ENCODE measurements at places on chromosomes 3 and 15.
A peak's percentile ranks its signal among the peaks of the same experiment; 100 is the strongest.

DNA sequence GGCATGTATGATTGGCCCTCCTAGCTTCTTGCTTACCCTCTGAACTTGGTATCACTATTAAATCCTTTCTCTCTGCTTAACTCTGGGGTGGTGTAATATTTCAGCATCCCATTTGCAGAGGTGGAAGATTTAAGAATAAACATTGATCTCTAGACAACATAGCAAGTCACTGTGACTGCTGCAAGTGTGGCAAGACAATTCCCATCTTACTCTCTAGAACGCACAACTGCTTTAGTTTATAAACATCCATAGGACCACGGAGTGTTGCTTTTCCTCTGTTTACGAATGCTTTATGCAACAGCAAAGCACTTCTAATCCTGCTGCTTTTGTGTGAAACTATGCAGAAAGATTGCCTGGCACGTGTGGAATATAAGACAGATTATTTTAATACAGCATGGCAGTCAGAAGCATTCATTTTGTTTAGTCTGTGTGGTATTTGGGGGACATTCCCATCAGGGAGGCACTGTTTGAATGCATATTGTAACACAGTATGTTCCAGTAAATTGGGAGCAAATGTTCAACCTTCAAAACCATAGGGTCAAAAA is 338.9 kb upstream of the TMCO5A start:
- no peak for DNase-seq

DNA sequence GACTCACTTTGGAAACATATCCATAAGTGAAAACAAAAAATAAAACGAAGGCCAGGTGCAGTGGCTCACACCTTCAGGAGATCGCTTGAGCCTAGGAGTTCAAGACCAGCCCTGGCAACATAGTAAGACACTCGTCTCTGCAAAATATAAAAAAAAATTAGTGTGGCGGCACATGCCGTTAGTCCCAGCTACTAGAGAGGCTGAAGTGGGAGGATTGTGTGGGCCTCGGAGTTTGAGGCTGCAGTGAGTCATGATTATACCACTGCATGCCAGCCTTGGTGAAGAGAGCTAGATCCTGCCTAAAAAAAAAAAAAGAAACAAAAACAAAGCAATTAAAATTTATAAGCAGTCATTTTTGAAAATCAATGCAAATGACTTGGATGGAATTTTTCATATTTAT is 54.7 kb upstream of the NANOGP8 start:
- DNase-seq: no peak

GRCh38 chr15:92306663-92307062 is 87.0 kb upstream of the ST8SIA2 start:
- DNase-seq: no peak

DNA sequence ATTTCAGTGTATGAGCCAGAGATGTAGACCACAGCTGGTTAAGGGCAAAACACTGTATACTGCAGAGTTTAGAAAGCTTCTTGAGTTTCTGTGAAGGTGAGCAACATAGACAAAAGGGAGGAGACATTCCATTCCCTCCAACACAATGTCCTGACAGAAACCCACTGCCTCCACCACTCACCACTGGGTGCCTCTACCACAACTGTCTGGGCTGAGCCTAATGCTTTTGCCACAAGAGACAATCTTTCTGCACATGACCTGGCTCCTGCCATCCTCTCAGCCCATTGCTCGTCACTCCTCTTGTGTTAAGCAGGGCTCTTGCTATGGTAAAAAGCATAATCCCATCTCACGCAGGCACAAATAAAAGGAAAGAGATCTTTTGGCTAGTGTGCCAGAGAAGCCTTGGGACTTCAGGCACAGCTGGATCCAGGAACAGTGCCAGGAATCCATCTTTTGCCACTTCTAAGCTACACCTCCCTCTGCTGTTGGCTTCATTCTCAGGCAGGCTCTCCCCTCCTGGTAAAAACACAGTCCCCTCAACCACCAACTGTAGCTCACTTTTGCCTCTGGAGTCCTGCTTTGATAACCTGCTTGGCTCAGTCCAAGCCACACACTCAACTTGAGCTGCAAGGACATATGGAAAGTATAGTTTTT is 140.6 kb upstream of the PRR20G start:
- DNase-seq: no peak

GRCh38 chr3:108215871-108216270 is 6.4 kb downstream of the IFT57 start:
- no peak for DNase-seq

- peak; percentile 53 for DNase-seq
These were observed 858.3 kb downstream of the TUSC7 start for GRCh38 chr3:117567906-117568305.

DNA sequence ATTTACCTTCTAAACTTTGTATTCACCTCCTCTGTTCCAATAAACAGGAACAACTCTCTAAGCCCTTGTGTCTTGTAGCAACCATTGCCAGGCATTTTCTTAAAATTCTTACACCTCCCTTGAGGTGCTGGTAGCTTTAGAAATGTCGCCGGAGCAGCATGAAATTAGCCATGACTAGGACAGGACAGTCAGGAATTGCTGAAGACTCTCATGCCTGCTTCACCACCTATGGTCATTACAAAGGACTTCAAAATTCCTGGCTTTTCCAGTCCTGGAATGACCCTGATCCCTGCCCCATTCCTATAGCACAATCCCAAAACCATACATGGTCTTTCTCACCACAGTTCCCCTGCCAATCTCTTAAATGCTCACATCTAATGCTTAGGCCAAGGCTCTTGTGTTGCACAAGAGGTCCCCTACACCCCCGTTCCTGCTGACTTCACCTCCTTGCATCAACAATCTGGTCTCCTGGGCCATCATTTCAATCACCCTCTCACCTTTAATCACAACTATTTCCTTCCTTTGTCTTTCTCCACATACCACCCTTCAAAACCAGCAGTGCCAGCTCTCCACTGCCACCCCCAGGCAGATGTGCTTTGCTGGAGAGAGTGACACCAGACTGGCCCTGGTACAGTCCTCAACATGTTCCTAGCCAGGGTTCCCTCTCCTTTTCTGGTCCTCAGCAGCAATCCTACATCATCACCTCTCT is 113.2 kb upstream of the TJP1 start:
- no peak for DNase-seq

DNA sequence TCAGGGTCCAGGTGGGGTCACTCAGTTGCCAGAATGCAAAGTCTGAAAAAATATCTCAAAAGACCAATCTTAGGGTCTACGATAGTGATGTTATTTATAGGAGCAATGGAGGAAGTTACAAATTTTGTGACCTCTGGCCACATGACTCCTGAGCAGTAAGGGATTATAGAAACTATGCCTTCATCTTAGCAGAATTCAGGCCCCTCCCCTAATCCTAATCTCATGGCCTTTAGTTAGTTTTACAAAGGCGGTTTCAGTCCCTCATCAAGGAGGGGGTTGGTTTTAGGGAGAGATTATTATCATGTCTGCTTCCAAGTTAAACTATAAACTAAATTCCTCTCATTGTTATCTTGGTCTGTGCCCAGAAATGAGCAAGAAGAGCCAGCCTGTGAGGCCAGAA is 5.9 kb upstream of the DCP1A start:
- DNase-seq: no peak

- DNase-seq: no peak
These were observed 72.3 kb upstream of the PDZRN3 start for GRCh38 chr3:73697020-73697419.

DNA sequence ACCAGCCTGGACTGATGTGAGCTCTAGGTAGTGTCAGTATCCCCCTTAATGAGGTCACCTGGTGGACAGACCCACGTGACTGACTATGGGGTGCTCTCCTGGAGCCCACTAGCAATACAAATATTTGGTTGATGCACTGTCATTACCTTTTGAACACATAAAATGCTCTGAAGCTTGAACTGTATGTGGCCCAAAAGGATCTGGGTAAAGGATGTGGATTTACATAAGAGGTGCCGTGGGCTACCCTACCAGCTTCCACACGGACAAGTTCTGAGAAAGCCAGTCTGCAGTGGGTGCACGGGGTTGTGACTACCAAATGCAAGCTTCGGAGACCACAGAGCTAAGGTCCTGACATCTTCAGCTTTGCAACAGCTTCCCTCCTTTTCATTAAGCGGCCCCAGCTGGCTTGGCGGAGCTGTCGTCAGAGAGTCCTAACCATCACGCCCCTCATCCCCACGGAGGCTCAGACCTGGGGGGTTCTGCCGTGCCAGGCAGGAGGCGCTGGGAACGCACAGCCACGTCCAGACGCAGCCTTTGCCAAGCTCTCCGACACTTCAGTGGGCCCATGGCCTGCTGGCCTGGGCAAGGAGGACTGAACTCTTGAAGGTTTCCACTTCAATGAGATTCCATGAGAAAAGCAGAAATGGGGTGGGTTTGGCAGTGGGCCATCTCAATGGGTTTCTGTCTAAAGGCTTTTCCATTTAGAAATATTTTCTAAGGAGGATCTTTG is 228.3 kb downstream of the ADAMTS17 start:
- DNase-seq: no peak

DNA sequence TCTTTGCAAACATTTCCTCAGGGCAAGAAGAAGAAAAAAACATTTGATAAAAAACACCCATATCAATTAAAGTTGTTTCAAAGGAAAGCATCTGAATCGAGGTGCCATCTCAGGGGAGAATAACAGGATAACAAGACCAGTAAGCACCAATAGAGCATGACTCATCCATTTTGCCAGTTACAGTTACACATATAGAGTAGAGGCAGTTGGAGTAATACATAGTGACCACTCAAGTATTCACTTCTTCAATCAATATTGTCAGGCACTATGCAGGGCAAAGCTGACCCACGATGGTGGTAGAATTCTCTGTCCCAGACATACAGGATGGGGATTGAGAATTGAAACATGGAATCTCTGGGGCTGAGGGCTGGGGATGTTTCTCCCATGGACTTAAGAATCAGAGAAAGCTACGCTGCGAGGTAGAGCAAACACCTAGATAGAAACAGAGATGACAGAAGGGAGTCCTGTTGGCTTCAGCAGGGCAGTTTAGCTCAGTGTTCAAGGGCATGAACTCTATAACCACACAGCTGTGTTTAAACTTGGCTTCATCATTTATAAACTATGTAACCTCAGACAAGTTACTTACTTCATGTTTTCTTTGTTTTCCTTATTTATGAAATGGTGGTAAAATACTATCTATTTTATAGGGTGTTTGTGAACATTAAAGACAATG is 186.4 kb upstream of the NANOGP8 start:
- no peak for DNase-seq

- DNase-seq: no peak
These were observed 149.2 kb upstream of the SLC24A5 start for GRCh38 chr15:47971637-47972036.

GRCh38 chr3:71497971-71498444 is 85.5 kb downstream of the FOXP1 start:
- no peak for DNase-seq

DNA sequence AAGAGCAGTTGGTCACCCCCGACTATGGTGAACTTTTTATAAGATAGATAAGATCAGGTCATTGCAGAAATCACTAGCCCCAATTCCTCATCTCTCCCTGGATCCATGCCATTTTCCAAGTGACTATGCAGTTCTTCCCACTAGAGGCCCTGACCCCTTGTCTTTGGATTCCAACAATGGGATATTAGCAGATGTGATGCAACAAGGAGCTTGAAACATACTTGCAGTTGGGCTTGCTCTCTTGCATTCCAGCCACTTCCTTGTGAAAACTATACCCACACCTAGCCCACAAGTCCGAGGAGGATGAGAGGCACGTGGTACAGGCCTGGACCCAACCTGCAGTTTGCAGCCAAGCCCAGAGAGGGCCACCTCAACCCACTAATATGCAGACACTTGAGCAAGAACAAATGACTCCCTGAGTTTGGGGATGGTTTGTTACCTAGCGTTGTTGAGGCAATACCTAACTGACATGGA is 60.6 kb downstream of the SUCLG2 start:
- no peak for DNase-seq
